ENCODE measurements at places on chromosomes 6 and 20. TPM values are rescaled to one million over a fixed set of nuclear protein-coding genes. Genes with fewer than 3 reads are reported as not detected.

Gene SASH1
- 11.2 TPM for total RNA-seq

Gene MCM8
- 26.8 TPM for total RNA-seq

GRCh38 chr6:11094941-11095340 is 1.3 kb downstream of the SMIM13 start:
- DNase-seq = no peak

DNA sequence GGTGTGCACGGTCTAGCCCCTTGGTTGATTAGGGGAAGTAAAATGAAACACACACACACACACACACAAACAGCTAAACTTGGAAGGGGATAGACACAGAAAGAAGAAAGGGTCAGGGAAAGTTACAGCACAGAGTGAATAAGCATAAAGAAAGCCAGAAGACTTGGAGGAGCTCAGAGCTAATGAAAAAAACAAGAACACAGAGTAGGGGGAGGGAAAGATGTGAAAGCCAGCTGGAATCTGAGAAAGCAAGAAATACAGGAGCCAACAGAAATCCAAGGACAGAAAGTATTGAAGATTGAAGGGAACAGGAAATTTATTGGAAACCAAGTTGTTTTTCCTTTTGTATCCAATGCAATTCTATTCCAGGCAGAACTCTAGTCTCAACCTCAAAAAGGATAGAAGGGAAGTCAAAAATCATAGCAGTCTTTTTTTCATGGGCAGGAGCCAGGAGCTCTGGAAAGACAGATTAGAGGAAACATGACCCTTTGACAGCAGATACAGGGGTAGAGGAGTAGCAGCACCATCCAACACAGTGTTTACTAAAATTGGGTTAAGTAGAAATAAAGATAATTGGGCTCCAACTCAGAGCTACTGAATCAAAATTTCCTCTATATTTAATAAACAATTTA is 10.1 kb downstream of the HMGCLL1 start:
- DNase-seq = no peak

GRCh38 chr20:59003836-59004492 is 3.1 kb downstream of the CTSZ start:
- DNase-seq = peak; percentile 43
